ENCODE measurements at places on chromosomes 5 and 9.

- no peak for DNase-seq
Measured at GRCh38 chr9:136675477-136676296, 11.6 kb downstream of the AGPAT2 start.

- DNase-seq, result no peak
Measured at GRCh38 chr5:72920690-72921502, 34.9 kb upstream of the FCHO2 start.

- no peak for DNase-seq
Measured at GRCh38 chr5:10471677-10472076, 30.0 kb downstream of the ROPN1L start.

- DNase-seq, result peak; percentile 72
Measured at GRCh38 chr5:151153766-151154272, 3.8 kb downstream of the ANXA6 start.

Data from activated CD8-positive, alpha-beta memory T cell treated with anti-CD3 and anti-CD28 coated beads, Interleukin-2, amount 10 ng/mL, durations not matched to agents 7 days and 5 days (primary cell).